ENCODE measurements at places on chromosomes 4 and X.

DNA sequence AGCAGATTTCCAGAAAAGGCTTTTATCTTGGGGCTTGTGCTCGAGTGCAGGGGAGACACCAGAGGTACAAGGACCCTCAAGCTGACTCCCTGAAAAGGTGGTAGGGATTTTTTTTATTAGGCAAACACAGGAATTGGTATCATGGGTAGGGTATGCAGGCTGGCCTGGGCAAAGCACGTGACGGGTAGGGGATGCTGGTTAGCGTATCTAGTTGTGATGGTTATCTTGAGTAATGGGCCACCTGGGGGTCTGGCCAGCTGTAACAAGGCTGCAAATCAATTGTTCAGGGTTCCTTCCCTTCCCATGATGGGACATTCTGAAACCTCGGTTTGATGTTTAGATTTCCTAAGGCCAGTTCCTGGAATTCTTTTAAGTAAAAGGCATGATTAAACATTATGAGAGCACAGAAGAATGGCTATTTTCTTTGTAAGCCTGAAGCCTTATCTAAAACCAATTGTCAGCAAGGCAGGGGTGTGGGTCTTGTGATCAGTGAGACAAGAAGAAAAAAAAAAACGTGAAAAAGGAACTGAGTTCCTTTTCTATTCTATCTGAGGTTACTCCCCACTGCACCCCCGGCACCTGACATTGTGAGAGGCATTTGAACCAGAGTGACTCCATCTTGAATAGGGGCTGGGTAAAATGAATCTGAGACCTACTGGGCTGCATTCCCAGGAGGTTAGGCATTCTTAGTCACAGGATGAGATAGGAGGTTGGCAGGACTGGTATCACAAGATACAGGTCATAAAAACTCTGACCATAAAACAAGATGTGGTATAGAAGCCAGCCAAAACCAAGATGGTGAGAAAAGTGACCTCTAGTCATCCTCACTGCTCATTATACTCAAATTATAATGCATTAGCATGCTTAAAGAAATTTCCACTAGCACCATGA lies 64.2 kb upstream of the S100G start:
- no peak for DNase-seq

GRCh38 chr4:98482503-98482846 lies 175.9 kb downstream of the TSPAN5 start:
- no peak for DNase-seq

GRCh38 chr4:26525136-26525770 lies 35.0 kb upstream of the CCKAR start:
- DNase-seq: no peak

GRCh38 chr4:78939667-78940008 lies 400 bp upstream of the PAQR3 start:
- no peak for DNase-seq

DNA sequence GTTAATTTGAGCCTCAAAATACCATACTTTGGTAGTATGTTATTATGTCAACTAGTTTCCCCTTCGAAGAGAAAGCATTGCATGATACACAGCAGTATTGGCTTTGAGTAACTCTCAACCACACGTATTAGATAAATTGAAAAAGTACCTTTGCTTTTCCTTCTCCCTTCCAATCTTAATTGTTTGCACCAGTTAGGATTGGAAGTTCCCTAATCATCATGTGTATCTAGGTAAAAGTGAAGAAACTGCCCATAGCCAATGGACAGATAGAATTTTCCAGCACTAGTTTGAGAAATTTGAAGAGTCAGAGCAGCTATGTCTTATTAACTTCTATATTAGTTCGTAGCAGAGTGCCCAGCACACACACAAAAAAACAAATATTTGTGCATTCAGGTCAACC lies 241.3 kb downstream of the COX7B2 start:
- no peak for DNase-seq
